ENCODE measurements at places on chromosomes 16 and 17.
A peak's percentile ranks its signal among the peaks of the same experiment; 100 is the strongest.

DNA sequence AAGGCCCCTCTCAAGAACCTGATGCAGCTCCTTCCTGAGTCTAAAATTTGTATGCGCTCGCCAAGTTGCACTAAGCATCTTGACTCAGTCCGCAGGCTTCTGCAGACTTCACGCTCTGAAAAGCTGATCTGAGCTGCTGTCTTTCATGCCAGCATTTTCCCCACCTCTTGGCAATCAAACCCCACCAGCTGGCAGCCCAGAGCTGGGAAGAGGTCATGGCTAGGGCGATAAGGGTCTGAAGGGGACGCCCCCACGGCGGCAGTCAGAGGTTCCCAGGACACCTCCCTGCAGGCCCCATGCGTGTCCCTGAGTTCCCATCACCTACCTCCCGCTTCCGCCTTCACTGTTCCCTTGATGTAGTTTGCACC is 5.1 kb upstream of the UNC13D start:
- no peak for DNase-seq

DNA sequence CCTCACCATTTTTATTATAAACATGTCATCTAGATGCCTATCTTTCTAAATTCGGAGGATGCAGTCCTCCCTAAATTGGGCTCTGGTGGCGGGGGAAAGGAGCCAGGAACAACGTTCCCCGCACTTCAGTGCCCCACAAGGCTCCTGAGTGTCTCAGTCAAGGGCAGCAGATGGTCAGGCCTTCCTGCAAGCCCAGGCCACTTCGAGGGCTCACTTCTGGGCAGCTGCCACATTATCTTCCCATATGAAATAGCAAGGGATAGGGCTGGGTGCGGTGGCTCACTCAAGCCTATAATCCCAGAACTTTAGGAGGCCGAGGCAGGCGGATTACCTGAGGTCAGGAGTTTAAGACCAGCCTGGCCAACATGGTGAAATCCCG is 32.3 kb downstream of the FBXO31 start:
- no peak for DNase-seq

DNA sequence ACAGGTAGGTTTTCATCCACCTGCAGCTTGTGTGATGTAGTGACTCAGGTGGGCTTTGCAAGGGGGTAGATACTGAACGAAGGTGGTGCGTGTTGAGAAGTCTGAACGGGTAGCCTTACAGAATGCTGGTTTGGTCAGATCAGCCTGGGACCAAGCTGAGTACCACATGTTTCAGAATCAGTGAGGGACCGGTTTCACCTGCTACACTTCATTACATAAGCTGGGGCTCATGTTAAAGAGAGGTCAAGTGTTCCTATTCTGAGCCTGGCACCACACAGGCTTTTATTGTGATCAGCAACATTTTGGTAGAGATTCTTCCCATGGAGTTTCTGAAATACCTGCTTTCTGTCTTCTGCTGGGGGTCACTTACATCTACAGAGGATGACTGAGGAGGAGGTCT is 207.4 kb upstream of the EEF2KMT start:
- no peak for DNase-seq

- no peak for DNase-seq
Observed at GRCh38 chr17:50118076-50118827, 11.7 kb downstream of the SAMD14 start.

GRCh38 chr16:85018529-85019236 is 7.3 kb upstream of the ZDHHC7 start:
- DNase-seq = no peak

GRCh38 chr16:3652373-3653195 is 1.9 kb upstream of the DNASE1 start:
- no peak for DNase-seq

DNA sequence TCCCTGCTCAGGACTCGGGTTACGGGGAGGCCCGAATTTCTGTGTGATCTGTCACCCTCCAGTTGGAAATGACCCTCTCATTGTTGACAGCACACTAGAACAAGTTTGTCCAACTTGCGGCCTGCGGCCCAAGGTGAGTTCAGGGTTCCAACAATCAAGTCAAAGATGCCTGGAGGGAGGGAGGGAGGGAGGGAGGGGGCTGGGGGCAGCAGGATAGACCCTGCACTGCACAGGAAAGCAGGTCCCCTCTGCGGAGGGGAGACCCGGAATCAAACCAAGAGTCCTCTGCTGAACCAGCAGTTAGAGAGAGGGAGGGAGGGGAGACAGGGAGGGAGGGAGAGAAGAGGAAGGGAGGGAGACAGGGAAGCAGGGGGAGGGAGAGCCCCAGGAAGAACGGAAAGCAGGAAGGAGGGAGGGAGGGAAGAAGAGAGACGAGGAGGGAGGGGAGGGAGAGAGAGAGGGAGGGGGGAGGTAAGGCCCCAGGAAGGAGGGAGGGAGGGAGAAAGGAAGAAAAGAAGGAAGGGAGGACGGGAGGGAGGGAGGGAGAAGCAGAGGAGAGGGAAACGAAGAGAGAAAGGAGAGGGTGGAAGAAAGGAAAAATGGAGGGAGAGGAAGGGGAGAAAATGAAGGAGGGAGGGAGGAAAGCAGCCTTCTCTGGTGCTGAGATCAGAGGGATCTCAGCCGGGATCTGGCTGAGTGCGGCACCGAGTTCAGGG is 96.7 kb upstream of the CDH5 start:
- DNase-seq = no peak

- DNase-seq = no peak
Observed at GRCh38 chr17:29078183-29079045, 35.5 kb downstream of the PIPOX start.

- DNase-seq = peak; percentile 67
Observed at GRCh38 chr17:51000835-51001638, 119.6 kb downstream of the SPAG9 start.
